GM18507 (cell line): ENCODE measurements at places on chromosomes 16 and 17.

DNA sequence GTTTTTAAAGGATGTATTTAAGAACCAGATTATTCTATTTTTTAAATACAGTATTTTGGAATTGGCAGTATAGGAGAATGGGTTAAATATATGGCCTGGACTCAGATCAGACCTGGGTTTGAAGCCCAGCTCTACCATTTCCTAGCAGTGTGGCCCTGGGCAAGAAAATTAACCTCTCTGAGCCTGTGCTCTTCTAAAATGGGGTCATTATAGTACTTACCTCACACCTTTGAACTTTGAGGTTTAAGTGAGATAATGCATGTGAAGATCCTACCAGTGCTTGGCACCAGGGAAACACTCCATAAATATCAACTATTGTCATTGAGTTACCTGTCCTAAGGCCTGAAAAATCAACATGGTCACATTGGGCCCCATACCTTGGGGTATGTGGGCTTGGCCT lies 93.4 kb upstream of the WSB1 start:
- DNase-seq, result no peak

DNA sequence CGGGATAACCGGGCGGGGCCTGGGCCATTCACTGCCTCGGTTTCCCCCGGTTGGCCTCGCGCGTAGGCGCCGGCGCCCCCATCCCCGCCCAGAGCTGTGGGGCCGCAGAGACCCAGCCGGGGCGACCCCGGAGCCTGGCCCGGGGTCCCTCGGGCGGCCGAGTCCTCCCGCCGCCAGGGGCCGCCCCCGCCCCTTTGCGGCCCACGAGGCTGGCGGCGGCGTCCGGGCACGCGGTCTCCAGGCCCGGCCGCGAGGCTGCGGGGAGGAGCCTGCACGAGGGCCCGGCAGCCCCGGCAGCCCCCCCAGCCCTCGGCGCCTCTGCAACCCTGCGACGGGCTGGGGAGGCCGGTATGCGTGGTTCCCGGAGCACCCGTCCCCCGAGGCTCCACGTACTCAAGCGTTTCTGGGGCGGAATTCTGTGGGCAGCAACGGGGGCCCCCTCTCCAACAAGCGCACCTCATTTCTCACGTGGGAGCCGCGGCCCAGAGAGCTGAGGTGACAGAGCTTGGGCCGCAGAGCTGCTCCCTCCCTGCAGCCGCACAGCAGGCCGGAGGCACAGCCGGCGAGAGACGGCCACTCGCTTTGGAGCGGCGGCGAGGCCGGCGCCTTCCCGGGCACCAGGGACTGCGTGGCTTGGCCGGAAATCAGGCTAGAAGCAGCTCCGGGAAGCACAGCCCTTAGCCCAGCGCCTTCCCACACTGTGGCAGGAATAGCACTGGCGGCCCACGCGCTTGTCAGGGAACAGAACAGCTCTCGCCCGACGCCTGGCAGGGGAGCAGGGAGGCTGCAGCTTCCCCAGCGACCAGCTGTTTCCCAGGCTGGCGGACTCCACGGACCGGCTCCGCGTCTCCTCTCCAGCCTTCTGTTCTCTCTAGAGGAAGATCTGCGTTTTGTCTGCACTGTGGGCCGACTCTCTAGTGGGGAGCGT lies 867 bp upstream of the LIMD2 start:
- no peak for DNase-seq

DNA sequence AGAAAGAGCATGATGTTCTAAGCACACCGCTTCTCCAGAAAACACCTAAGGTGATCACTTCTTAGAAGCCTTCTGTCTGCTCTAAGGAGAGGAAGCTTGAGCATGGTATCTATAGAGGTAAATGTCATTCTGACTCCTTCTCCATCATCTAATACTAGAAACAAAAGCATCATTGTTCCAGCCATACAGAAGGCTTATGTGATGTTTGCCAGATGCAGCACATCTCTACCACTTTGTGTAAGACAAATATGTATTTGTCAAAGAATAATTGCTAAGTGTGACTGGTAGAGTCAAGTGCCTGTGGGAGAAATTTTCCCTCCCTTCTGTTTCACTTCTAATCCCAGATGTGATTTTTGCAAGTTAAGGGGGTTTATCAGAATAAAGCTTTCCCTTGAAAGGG lies 217.1 kb downstream of the HS3ST3A1 start:
- DNase-seq, result no peak

- DNase-seq, result peak; percentile 46
Measured at GRCh38 chr17:60435244-60436167, 13.2 kb downstream of the CHCT1 start.

DNA sequence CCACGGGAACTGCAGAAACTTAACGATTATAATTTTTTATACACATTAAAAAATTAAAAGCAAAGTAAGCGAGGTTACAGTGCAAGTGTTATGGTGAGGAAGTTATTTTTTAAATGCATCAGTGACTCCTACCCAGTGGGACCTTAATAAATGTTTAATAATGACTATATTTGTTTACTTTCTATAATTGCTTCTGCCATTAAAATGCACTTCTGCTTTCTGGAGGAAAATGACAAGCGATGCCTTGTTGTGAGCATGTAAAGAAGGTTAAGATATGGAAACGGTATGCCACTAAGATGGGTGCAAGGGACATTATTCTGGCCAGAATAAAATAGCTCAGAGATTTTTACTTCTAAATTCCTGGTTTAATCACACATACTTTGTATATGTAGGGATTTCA lies 252.1 kb downstream of the CDH11 start:
- no peak for DNase-seq

DNA sequence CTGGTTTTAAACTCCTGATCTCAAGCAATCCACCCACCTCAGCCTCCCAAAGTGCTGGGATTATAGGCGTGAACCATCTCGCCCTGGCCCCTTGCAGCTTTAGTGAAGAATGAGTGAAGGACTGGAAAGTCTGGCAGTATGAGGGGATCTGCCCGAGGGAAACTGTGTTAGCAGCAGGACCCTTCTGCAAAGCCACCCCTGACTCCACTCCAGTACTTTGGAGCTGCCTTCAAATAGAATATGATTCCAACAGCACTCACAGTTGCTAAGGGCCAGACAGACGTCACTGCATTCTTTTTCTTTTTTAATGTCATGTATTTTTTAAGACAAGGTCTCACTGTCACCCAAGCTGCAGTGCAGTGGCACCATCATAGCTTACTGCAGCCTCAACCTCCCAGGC lies 52.3 kb downstream of the KPNA2 start:
- DNase-seq, result no peak

GRCh38 chr16:55297062-55297909 lies 26.7 kb upstream of the IRX6 start:
- no peak for DNase-seq

DNA sequence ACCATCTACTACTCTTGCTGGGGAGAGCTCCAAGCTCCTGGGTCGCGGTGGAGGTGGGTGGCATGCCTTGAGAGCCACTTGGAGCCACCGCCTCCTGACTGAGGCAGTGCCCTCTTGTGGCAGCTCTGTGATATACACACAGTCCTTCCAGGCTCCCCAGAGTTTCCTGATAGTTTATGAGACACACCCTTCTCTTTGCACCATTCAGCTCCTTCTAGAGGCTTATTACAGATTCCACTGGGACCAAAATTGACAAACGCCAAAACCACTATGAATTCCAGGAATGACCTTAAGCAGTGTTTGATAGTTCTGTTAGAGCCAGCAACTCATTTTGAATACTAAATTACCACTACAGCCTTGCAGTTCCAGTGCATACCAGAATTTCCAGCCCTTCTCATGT lies 170.1 kb upstream of the CDH13 start:
- peak; percentile 14 for DNase-seq

GRCh38 chr17:76707985-76708807 lies 2.6 kb downstream of the MXRA7 start:
- DNase-seq, result no peak

- no peak for DNase-seq
Measured at GRCh38 chr17:72454342-72454741, 333.5 kb downstream of the SOX9 start.

GRCh38 chr16:66920299-66920590 lies 1.6 kb upstream of the CDH16 start:
- no peak for DNase-seq

GRCh38 chr17:15384142-15384787 lies 42.9 kb upstream of the TEKT3 start:
- no peak for DNase-seq

DNA sequence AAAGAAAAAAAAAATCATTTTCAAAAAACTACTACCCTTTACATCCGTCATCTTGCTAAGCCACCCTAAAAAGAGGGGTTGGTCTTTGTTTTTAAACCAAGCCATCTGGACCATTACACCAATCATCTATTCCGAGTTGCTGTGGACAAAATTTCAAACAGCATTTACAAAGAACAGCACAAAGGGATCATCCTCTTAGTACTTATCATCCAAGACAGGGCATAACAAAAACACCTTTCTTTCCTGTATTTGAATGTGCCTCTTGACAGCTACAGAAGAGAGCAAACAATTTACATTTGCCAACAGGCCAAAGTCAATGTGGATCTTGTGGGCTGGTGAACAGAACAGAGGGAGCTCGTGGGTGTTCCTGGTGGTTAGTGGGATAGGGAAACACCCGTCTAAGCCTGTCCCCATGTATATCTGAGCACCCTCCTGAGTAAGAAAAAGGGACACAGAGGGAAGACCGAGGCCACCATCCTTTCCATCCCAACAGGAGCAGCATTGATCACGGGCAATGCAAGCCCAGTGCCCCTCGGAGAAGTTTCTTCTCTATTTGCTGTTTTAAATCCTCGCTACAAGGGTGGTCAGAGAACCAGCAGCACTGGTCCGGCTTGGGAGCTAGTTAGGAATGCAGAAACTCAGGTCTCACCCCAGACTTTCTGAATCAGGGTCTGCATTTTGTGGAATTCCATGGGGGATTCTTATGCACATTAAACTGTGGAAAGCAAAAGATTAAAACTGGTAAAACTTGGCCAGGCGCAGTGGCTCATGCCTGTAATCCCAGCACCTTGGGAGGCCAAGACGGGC lies 1.9 kb downstream of the SLC39A11 start:
- DNase-seq, result no peak

DNA sequence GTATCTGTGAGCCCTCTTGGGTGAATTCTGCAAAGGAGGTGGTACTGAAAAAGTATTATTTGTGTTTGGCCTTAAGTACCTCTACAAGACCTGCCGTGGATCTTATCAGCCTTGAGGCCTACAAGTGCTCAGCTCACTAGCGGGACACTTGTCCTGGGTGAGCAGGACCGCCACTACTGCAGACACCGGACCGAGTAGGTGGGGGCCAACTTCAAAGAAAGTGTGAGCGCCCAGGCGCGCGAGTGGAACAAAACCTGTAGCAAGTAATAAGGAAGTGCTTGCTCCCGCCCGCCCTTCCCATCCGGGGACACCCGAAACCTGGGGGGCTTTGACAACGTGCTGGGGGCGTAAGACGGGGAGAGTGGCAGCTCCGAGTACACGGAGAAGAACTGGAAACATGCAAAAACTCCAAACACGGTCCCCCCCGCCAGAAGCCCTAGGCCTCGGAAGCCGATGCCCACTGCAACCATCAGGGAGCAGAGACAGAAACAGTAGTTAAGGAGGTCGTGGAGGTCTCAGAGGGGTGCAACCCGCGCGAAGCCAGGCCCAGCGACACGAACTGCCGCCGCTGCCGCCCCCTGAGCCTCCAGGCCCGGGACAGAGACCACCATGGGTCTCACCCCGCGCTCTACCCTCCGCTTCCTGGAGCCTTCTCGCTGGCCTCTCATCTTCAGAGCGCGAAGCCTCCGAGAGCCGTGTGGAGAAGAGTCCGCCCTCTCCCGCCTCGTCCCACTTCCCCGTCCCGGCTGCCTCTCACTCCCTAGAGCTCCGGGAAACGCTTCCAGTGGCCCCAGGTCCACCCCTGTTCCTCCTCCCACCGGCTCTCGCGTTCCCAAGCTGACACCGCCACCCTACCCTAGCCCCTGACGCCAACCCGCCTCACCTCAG lies 537 bp downstream of the CNOT1 start:
- DNase-seq, result no peak

DNA sequence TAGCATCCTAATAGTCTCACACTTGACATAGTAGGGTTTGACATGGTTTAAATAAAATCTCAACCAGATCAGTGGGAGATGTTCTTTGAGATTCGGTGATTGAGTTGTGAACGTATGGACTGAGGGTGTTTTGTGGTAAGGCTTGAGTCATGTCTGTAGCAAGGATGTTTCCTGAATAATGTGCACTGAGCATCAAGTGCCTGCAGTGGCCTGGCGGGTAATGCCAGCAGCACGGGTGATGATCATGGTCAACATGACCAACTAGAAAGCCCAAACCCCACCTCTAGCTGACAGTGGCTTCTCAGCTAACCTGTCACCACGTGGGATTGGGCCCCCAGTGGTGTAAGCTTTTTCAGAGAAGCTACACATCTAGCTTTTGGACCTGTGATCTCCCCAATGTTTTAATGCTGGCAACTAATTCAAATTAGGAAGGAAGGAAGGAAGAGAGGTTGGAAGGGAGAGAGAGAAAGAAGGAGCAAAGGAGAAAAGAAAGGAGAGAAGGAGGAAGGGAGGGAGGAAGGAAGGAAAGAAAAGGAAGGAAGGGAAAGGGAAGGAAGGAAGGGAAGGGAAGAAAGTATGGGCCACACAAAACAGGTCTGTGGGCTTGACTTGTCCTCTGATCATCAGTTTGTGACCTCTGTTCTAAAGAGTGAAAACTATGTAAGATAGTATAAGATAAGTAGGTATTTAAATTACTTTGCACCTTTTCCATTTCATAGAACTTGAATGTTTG lies 55.4 kb downstream of the WWOX start:
- no peak for DNase-seq

GRCh38 chr16:1877804-1878203 lies 5.8 kb upstream of the MEIOB start:
- DNase-seq, result no peak

GRCh38 chr17:49748791-49749190 lies 15.1 kb downstream of the FAM117A start:
- peak; percentile 54 for DNase-seq

DNA sequence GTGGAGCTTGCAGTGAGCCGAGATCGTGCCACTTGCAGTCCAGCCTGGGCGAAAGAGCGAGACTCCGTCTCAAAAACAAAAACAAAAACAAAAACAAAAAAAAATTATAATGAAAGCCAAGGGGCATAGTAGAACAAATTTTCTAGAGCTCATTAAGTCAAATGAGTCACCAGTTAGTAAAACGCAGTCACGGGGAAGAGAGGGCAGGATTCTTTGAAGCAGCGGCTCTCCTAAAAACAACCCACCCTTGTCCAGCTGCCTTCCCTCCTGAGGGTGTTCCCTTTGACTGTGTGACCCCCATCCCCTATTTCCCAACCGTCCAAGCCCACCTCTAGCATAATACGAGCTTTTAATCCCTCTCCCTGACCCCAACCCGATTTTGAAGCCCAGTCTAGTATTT lies 44.1 kb upstream of the STH start:
- DNase-seq, result no peak

DNA sequence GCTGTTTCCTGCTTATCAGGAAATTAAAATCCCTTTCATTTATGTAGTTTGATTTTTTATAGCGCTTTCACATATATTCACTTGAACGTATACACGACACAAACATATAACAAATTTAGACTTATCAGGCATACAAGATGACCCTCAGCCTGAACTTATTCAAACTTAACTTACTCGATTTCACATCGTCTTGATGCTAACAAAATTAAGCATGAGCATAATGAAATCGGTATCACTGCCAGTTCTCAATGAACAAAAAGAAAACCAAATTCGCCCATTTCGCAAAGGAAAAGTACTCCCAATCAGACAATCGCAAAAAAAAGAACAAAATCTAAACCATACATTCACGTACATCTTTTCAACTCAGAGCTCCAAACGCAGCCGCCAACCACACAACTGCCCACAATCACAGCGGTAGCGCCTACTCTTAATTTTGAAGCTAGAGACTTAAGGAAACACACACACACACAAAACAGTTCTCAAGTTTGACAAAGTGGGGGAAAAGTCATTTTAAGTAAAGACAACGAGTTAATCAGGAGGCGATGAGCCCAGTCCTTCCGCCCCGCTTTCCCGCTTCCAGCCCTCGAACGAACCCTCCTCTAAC lies 1.1 kb downstream of the GJC1 start:
- DNase-seq, result no peak
